ENCODE measurements at places on chromosomes 7 and 10. TPM values are rescaled to one million over a fixed set of nuclear protein-coding genes. Genes with fewer than 3 reads are reported as not detected.

MRC1 gene
- total RNA-seq, result 38.3 TPM

MALRD1 gene
- total RNA-seq, result 1.1 TPM

AASS gene
- total RNA-seq, result 19.2 TPM

GHRHR gene
- total RNA-seq, result not detected

ARHGEF5 gene
- 2.4 TPM for total RNA-seq

ZNF117 gene
- total RNA-seq, result 2.2 TPM

STEAP1 gene
- total RNA-seq, result 1.4 TPM

SMIM30 gene
- 117 TPM for total RNA-seq

ZNRF2 gene
- total RNA-seq, result 8.7 TPM

GBX1 gene
- total RNA-seq, result 2.4 TPM

GPR37 gene
- total RNA-seq, result not detected

TRIM73 gene
- total RNA-seq, result 0.41 TPM

COL13A1 gene
- 1.0 TPM for total RNA-seq

VGF gene
- not detected for total RNA-seq

MNX1 gene
- not detected for total RNA-seq

CREB5 gene
- 4.8 TPM for total RNA-seq

VWA2 gene
- total RNA-seq, result not detected

HMX3 gene
- not detected for total RNA-seq

ZNF800 gene
- 20.1 TPM for total RNA-seq

LBX1 gene
- total RNA-seq, result not detected

MSS51 gene
- 3.5 TPM for total RNA-seq

MMP21 gene
- total RNA-seq, result not detected

PLXNA4 gene
- total RNA-seq, result 17.6 TPM

GLRX3 gene
- 74.3 TPM for total RNA-seq

LIPJ gene
- total RNA-seq, result not detected

CBLL1 gene
- total RNA-seq, result 20.5 TPM

NAT16 gene
- not detected for total RNA-seq

IKZF5 gene
- 12.0 TPM for total RNA-seq

CYP2C19 gene
- total RNA-seq, result not detected

GPR146 gene
- 30.6 TPM for total RNA-seq

CYP26A1 gene
- not detected for total RNA-seq

NPC1L1 gene
- total RNA-seq, result 0.05 TPM

C7orf57 gene
- not detected for total RNA-seq

PRKCQ gene
- total RNA-seq, result 0.16 TPM

MAPK8 gene
- total RNA-seq, result 29.5 TPM

Measured in Right ventricle myocardium inferior (tissue), 1 donor.